CD4-positive, alpha-beta T cell treated with Interleukin-12 subunit alpha and Interleukin-12 subunit beta, for 1 hour (primary cell): ENCODE measurements at places on chromosomes 7 and 10.

DNA sequence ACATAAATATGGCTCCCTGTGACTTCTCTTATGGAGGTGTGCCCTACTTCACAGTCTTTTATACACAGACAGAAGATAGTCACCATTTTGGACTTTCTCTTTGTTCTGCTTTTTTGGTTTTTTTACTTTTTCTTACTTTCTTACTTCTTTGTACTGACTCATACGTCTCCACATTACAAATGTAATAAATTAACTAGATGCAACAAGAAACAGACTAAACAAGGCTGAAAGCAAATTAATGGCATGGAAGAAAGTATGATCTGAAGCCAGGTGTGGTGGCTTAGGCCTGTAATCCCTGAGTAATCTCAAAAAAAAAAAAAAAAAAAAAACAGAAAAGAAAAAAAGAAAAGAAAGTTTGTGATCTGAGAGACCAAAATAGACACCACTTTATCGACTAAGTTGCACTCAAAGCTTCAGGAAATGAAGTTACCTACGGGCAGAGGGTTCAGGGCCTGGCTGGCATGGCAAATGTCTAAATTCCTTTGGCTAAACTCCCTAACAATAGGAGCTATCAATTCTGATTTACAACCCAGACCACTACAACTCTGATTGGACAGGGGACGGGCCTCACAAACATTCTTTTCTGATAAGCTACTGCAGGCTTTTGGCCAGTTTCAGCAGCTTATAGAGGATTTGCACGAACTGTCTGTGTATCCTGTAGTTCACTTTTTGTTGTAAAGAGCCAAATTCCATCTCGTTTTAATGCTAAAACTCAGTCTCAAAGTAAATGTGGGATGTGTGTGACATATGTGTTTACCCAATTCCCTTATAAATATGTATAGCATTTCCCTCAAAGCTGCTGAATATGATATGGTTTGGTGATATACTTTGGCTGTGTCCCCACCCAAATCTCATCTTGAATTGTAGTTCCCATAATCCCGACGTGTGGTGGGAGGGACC, 129.1 kb downstream of the SEPTIN14 start:
- DNase-seq = no peak

DNA sequence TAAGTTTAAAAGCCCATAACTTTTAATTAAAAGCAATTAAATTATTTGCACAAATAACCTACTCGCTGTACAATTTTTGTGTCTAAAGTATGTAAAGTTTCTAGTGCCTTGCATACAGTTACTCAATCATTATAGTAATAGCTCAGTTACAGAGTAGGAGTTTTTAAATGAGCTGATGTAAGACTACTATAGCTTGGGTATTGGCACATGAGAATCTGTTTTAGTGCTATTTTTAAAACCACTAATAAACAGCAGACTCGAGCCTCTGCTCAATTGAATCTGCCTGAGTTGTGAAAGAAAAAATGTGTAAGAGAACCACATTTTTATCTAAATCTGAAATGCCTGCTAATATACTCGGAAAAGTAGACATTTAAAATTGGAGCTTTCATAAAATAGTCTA, 31.1 kb downstream of the CTNNA3 start:
- DNase-seq = no peak

- DNase-seq = no peak
Measured at GRCh38 chr7:90192876-90193750, 18.4 kb upstream of the STEAP2 start.

DNA sequence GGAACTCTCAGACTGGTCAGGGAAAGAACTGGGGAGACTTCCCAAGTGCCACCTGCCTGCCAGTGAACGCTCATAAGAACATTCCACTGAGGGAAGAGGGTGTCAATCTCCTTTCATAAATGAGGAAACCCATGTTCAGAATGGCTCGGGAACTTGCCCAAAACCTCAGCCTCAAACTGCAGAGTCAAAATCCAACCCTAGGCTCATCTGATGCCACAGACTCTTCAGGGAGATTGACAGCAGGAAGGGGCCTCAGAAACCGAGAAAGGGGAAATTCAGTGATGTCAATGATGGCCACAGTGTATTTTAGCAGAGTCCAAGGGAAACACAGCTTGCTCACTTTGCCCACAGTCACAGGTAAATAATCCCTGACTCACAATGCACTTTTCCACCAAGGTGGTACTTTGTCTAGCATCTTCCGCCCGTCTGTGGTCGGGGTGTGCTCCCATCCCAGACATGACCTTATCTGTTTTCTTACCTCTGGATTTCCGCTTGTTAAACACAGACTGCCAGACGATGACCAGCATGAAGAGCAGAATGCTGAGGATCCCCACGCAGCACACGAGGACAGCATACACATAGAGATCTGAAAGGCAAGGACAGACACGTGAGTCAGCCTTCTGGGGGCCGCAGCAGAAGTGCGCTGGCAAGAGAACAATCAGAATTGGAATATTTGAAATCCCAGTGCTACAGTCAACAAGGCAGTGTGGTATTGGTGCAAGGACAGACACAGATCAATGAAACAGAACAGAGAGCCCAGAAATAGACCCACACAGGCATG, 38.4 kb downstream of the VSTM4 start:
- DNase-seq = no peak

GRCh38 chr7:144407266-144407931, 3.9 kb upstream of the NOBOX start:
- DNase-seq = no peak

DNA sequence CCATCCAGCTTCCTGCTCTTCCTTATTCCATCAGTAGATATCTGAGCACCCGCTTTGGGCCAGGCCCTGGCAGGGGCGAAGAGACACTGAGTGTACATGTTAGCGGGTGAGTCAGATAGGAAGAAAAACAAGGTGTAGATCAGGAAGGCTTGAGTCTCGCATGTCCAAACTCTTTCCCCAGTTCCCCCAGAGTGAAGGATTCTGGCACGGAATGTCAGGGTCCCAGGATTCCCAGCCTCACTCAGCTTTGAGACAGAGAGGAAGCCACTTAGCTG, 24.1 kb upstream of the CHST15 start:
- no peak for DNase-seq

- DNase-seq = no peak
Measured at GRCh38 chr7:141874787-141875186, 33.5 kb upstream of the PRSS37 start.

GRCh38 chr10:12434277-12434676, 84.9 kb downstream of the CAMK1D start:
- DNase-seq = no peak

- DNase-seq = no peak
Measured at GRCh38 chr10:48519481-48520183, 85.2 kb downstream of the ARHGAP22 start.

- DNase-seq = no peak
Measured at GRCh38 chr10:14259696-14260566, 70.8 kb downstream of the FRMD4A start.
